ENCODE measurements at places on chromosomes 3 and 15.

GRCh38 chr3:12954891-12955650 lies 113.7 kb upstream of the RPL32 start:
- no peak for DNase-seq

DNA sequence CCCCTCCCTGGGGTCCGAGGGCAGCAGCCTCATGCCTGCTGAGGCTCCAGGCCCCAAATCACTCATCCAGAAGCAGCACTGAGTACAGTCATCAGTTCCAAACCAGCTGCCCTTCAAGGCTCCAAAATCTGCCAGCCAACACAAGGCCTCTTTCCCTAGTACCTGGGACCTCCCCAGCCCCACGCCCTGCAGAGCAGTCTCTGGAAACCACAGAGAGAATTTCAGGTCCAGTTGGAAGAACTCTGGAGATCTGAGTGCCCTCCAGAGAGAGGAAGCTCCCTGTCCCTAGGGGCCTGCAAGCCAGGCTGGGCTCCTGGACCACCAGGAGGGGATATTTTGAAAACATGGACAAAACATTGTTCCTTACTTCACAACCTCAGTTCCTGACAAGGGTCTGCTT lies 26.2 kb downstream of the TKT start:
- DNase-seq: peak; percentile 5

- DNase-seq: no peak
These were observed 89.7 kb upstream of the CMC1 start for GRCh38 chr3:28151608-28152228.

DNA sequence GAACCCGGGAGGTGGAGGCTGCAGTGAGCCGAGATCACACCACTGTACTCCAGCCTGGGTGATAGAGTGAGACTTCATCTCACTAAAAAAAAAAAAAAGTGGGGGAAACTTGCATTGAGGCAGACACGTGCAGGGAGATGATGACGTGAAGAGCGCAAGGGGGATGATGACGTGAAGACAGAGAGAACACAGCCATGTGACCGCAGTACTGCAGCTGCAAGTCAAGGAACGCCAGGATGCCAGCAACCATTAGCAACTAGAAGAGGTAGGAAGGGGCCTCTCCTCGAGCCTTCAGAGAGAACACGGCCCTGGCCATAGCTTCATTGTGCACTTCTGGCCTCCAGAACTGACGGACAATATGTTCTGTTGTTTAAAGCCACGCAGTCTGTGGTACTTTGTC lies 28.3 kb downstream of the RFT1 start:
- no peak for DNase-seq

GRCh38 chr3:32412887-32413286 lies 21.2 kb downstream of the CMTM7 start:
- no peak for DNase-seq

- DNase-seq: no peak
These were observed 9.4 kb upstream of the P2RY12 start for GRCh38 chr3:151393941-151394340.

DNA sequence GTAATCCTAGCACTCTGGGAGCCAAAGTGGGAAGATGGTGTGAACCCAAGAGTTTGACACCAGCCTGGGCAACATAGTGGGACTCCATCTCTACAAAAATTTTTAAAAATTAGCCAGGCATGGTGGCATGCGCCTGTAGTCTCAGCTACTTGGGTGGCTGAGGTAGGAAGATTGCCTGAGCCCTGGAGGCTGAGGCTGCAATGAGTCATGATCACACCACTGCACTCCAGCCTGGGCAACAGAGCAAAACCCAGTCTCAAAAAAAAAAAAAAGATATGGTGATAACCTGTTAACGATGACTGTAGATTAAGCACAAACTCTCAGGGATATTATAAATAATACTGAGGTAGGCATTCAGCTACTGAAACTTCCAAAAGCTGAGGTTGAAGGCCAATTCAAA lies 107.5 kb downstream of the SLC49A4 start:
- no peak for DNase-seq

GRCh38 chr3:193593668-193594030 lies 641 bp downstream of the OPA1 start:
- DNase-seq: peak; percentile 16

GRCh38 chr3:4447295-4447999 lies 19.6 kb downstream of the SUMF1 start:
- DNase-seq: no peak

GRCh38 chr3:42369832-42370231 lies 40.6 kb downstream of the LYZL4 start:
- DNase-seq: no peak

GRCh38 chr3:126891791-126892190 lies 91.1 kb upstream of the PLXNA1 start:
- no peak for DNase-seq

GRCh38 chr3:61734749-61735686 lies 173.6 kb downstream of the PTPRG start:
- no peak for DNase-seq

DNA sequence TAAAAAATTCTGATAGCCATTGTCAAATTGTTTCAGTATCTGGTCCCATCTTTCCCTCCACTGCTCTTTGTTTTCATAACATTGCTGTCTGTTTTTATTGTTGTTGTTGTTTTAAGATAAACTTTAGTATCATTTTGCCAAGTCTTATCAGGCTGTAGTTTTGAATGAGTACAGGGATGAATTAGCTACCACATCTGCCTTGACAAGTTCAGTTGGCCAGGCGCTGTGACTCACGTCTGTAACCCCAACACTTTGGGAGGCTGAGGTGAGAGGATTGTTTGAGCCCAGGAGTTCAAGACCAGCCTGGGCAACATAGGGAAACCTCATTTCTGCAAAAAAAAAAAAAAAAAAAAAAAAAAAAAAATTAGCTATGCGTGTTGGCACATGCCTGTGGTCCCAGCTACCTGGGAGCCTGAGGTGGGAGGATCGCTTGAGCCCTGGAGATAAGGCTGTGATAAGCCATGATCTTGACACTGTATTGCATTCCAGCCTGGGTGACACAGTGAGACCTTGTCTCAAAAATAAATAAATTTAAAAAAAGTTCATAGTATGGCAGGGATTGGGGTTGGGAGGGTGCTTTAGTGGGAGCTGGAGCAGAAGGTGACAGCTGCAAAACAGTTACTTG lies 8.3 kb upstream of the ANKDD1A start:
- DNase-seq: no peak

GRCh38 chr15:39869254-39869653 lies 50.8 kb downstream of the GPR176 start:
- no peak for DNase-seq

DNA sequence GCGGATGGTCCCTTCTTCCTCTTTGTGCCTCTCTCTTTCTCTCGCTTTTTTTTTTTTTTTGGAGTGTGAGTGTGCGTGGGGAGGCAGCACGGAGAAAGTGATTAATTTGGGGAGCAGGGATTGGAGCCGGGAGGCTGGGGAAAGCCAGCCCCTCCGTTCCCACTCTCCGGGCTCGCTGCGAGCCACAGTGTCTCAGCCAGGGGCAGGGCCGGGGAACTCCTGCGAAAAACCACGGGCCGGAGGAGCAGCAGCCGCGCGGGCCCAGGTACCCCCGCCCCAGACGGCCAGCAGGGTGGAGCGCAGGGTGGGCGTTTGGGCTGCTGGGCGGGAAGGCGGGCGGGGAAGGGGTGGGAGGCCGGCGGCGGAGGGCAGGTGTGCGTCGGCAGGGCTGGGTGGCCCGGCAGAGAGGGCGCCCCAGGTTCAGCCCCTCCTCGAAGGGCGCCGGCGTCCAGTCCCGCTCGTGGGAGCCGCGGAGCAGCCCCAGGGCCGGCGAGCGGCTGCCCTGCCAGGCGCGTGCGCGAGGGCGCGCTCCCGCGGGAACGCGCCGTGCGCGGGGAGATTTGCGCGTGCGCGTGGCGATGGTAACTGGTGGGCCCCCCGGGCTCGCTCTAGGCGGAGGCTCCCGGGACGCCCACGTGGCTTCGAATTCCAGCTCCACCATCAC lies 1.4 kb downstream of the CHL1 start:
- DNase-seq: no peak

- DNase-seq: no peak
These were observed at the start of the genes CCR5AS and CCRL2 for GRCh38 chr3:46406788-46407611. CCR5AS (minus strand) TSS chr3:46407066. CCRL2 (plus strand) TSS chr3:46407259; CDS start chr3:46408080, 821 bp downstream.

GRCh38 chr15:77862651-77863104 lies 214.8 kb downstream of the TBC1D2B start:
- DNase-seq: no peak

DNA sequence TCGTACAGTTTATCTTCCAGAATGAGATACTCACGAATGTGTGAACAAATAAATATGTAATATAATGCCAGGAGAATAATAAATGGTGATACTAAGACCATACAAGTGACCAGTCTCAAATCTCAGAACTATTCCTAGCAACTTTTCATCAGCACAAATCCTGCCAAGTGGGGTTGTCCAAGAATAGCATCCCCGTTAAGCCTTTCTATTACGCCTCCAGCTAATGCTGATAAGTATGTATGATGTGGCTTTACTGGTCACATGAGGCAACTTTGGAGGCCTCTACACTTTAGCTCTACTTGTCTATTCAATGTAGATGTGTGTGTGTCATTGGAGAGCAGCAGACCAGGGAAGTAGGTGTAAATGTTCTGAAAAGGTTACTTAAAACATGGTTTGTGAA lies 129.5 kb downstream of the KCNMB2 start:
- DNase-seq: no peak

DNA sequence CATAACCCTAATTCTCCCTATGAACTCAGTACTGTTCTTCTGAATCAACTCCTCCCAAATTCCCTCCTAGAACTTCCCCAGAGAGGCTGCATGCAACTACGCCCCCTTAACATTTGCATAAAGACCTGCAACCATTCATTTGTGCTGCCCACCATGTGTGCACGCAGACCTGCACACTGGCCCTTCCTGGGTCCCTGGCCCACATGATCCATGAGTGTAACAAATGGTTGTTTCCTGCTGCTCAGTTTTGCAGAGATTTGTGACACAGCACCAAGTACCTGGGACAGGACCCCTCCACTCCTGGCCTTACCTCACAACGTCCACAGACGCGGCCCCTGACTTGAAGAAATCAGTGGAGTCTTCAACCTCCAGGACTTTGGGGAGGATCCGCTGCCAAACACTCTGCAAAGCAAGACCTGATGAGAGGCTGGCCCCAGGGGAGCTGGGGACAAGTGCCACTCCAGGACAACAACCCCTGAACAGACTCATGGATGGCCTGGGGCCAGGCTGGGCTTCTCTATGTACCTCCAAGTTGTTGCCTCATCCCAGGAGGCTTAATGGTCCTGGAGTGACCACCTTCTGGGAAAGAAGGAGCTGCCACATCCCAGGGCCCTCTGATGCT lies 33.8 kb downstream of the ALDH1L1 start:
- no peak for DNase-seq

DNA sequence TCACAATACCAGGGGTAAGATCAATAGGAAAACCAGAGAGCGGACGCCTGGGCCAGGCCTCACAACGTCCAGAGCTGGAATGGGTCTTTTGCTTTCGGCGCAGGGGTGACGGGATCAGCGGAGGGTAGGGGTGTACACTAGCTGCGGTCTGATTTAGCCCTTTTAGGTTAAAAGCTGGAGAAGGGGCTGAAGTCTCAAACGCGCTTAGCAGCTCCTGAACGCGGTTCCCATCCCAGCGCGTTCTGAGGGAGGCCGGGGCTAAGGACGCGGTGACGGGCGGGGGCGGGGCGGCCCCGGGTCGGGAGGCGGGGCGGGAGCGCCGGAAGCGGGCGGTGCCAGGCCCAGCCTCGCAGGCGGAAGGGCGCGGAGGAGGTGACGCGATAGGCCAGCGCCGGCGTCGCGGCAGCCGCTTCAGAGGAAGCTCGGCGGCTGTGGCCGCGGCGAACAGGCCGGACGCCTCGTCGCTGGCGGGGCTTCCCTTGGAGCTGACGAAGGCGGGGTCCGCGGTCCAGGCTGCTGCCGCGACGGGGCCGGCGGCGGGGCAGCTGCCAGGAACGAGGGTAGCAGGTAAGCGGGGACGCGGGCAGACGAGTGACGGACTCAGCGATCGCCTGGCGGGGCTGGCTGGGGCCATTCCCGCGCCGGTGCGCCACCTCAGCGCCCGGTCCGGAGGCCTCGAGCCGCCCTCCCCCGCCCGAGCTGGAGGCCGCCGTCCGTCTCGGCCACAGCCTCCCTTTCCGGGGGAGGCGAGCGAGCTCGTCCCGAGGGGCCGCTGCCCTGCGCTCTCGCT lies at the start of gene SENP5:
Gene SENP5 (plus strand): TSS at position 414 of the 790 bp plus-strand sequence. CDS start 17,262 bp downstream, outside the sequence.
- DNase-seq: peak; percentile 88

Measured in HEK293T (cell line).